ENCODE measurements at places on chromosomes 3 and 15. TPM values are rescaled to one million over a fixed set of nuclear protein-coding genes. Genes with fewer than 3 reads are reported as not detected.

GRCh38 chr15:33730815-33731214 lies 237.5 kb upstream of the CHRM5 start:
- DNase-seq = no peak

GRCh38 chr15:60975218-60975617 lies 253.9 kb downstream of the RORA start:
- DNase-seq = no peak

- DNase-seq = no peak
These were observed 31.9 kb downstream of the NBEAL2 start for GRCh38 chr3:47011371-47011770.

DNA sequence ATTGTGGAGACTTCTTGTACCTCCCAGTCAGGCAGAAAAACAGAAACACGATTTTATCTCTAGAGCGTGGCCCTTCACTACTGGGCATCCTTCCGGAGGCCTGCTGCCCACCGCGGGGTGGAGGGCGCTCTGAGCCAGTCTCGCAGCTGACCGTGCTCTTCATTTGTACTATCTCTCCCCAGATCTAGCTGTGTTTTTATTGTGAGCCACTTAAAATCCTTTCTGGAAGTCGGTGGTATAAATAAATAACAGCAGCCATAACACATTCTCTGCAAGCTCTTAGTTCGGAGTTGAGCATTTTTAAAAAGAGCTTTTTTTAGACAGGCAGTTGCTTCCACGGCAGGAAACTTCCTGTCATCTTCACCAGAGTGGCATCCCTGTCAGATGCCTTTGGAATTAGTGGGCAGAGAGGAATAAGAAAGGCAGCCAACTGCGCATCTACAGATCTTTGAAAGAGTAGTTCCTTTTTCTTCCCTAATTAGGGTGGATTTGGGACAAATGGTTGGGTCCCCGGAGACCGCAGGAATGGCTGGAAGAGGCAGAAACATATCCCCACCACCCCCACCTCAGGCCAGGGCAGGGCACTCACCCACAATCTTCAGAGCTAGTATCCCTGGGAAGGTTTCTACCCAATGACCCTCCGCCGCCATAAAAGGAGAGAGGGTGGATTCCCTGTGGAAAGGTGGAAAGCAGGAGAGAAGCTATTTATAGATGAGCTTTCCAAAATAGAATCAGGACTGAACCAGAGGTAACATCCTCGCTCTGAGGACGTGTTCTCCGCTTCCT lies 91.1 kb downstream of the TOP2B start:
- DNase-seq = no peak

GRCh38 chr3:152232679-152233078 lies 36.0 kb upstream of the MBNL1 start:
- no peak for DNase-seq

DNA sequence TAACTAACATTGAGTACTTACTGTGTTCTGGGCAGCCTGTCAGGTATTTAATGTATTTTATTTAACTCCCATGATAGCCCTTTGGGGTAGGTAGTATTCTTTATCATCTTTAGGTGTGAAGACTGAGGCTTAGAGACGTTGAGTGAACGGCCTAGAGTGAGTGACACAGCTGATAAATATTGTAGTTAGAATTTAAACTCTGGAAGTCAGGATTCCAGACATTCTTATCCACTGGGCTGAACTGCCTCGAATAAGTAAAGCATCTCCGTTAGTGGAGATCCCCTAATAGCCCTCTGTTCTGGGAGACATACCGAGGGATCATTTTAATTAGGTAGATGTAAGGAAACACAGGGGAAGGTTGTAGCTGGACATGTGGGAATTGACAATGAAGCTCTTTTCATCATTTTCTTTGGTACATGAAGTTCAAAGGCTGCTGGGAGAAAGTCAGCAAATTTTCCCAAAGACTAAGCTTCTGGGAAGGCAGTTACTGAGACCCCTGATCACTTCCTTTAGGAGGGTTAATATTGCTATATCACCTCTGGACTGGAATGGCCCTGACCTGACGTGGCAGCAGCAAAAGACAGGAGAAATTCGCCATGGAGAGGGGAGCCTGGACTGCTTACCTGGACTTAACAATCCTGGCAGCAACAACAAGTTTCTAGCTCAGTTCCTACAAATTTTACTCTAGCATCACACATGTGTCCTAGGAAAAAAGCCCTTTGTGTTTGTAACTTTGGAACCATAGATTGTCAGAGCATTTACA lies 11.7 kb upstream of the PDCD6IP start:
- DNase-seq = no peak

DNA sequence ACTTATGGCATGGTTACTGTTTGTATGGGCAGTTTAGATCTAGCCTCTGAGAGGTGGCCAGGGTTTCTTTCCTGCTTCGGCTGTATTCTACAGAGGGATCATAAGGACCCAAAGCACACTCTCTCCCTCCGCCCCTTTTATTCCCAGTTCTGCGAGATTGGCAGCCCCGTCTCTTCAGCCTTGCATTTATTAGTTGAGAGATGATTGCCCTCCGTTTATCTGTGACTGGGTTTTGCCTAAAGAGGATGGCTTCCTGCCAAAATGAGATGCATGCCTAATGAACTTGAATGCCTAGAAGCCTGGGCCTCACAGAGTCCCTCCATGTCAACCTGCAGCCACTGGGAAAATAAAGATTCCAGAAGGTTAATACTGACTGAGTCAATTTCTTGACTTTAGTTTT lies 97.1 kb upstream of the CHL1 start:
- DNase-seq = no peak

DNA sequence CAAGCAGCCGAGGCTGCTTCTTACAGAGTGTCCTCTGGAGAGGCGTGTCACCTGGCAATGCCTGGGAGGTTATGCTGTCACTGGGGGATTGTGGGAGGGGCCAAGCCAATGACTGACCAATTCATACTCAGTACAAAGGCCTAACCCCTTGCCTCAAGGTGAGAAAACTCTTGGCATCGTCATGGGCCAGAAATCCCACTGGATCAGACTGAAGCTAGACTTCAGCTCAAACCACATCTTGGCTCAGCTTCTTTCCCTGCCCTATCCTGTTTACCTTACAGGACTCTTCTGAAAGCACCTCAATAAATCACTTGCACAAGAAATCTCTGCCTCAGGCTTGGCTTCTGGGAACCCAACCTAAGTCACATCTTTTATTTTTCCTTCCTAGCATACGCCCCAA lies 9.5 kb downstream of the ANAPC13 start:
- no peak for DNase-seq

DNA sequence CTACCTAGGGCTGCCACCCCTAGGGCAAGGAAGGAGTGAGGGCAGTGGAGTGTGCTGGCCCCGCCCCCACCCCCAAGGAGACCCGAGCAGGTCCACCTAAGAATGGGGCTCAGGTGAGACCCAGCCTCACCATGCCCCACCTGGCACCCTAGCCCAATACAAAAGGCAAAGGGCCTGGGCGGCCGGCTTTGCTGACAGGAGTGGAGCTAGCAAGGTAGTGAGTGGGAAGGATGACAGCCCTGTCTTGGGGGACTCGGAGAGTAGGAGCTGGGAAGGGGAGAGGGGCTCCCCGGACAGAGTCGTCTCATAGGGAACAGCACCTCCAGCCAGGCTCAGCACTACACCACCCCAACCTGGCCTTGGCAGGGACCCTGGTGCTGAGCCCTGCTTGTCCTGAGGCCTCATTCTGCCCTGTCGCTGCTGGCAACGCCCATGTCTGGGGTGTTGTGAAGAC lies 12.1 kb downstream of the C15orf39 start:
- peak; percentile 50 for DNase-seq

DNA sequence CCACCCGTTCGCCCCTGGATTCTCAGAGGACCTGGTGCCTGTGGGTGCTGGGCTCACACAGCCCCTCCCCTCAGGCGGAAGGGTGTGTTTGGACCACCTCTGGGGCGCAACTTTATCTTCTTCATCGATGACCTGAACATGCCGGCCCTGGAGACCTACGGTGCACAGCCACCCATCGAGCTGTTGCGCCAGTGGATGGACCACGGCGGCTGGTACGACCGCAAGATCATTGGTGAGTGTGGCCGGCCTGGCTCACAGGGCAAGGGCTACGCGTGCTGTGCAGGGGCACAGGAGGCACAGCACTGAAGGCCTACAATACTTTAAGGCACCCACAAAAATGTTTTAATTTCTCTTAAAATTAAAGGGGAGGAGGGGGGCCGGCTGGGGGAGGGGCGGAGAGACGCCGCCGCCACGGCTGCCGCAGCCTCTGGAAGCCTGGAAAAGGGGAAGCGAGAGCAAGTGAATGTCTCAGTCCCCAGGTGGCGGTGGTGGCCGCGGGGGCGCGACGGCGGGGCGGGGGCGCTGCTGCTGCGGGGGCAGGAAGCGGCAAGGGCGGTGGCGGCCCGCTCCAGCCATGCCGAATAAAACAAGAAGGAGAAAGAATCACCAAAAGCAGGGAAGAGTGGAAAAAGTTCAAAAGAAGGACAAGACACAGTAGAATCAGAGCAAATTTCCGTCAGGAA lies 56.8 kb downstream of the DNAH1 start:
- DNase-seq = peak; percentile 81

- no peak for DNase-seq
These were observed 298.0 kb upstream of the RBMS3 start for GRCh38 chr3:28982906-28983305.

DNA sequence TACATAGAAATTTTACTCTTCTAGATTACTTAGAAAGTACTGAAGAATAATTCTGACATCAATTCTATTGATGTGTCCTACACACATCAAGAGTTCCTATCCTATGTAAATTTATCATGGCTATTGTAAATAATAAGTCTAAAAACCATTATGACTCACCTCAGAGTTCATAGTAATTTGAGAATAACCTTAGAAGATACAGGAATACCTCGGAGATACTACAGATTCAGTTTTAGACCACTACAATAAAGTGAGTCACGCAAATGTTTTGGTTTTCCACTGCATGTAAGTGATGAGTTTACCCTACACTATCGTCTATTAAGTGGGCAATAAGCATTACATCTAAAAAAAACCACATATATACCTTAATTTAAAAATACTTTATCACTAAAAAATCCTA lies 74.8 kb downstream of the NR1I2 start:
- DNase-seq = no peak

GRCh38 chr15:73882761-73883419 lies 9.5 kb downstream of the TBC1D21 start:
- no peak for DNase-seq

DNA sequence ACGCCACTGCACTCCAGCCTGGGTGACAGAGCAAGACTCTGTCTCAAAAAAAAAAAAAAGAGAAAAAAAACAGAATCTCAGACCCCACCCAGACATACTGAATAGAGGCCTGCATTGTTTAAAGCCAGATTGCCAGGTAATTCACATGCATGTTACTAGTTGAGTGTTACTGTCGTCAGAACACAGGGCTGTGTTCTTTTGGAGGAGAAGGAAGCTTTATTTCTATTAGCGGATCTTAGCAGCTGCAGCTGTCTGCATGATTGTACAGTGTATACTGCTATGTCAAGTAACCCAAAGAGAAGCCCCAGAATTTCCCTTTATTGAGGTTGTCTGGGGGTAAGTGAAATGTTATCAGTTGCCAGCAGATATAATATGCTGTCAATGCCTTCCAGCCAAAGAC lies 496.6 kb upstream of the NAALADL2 start:
- no peak for DNase-seq

DNA sequence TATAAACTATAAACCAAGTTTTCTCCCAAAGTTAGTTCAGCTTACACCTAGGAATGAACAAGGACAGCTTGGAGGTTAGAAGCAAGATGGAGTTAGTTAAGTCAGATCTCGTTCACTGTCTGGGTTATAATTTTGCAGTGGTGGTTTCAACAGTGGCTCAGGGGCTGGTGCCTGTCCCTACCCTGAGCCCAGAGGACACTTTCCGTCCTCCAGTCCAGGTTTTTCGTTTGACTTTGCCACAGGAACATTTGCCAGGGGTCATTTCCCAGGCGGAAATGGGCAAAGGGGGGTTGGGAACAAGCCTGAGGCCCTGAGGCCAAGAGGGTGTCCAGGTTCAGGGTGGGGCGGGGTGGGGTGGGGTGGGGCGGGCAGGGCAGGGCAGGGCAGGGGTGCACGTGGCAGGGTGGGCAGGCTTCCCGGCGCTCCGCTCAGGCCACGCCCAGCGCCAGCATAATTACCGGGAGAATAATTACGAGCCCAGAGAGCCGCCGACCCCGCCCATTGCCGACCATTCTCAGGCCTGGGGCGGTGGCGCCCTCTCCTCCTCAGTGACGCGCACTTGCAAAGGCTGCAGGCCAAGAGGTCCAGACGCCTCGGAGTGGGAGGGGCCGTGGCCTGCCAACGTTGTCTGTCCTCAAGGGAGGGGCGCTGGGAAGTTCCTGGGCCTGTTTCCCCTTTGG lies 70.4 kb downstream of the KLF13 start:
- peak; percentile 93 for DNase-seq

- no peak for DNase-seq
These were observed 18.5 kb downstream of the RYK start for GRCh38 chr3:134232151-134232550.

GRCh38 chr3:113439606-113440005 lies 1.7 kb downstream of the CFAP44 start:
- no peak for DNase-seq

DNA sequence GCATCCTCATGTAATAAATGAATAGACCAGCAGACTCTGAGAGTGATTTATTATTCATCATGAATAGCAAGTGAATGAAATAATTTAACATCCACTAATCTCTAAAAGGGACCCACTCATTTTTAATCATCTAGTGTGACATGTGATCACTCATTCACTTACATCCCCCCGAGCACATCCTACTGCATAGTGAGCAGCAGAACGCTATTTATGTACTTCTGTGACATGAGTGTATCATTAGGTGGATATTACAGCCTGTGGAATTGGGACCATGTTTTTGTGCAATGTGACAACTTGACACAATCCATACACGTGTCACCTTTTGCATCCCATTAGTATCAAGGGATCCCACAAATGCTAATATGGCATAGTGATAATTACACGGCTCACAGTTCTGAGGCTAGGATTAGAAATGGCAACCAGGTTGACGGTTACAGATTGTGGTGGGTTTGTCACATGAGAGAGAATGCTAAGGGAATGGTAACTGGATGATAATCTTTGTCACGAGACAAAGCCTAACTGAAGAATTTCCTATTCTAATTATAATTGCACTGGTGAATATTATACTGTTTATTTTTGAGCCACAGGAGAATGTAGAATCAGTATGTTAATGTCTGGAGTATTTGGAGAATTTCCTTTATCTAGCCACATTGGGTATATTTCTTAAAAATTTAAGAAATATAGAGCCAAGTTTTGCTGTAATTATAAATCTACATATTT lies 595.2 kb upstream of the TBL1XR1 start:
- DNase-seq = no peak

- no peak for DNase-seq
These were observed 15.2 kb downstream of the SLTM start for GRCh38 chr15:58918239-58918638.

GRCh38 chr3:159249472-159250174 lies 447.8 kb downstream of the MFSD1 start:
- no peak for DNase-seq

- DNase-seq = no peak
These were observed 26.1 kb downstream of the SKIL start for GRCh38 chr3:170383567-170383966.

GRCh38 chr3:149655826-149656574 lies 1.8 kb downstream of the WWTR1 start:
- DNase-seq = no peak

GRCh38 chr3:66426135-66426534 lies 74.7 kb downstream of the LRIG1 start:
- no peak for DNase-seq

ATP13A5 gene
- not detected for total RNA-seq

MYO9A gene
- 26.0 TPM for total RNA-seq

P2RY13 gene
- not detected for total RNA-seq

PARP15 gene
- total RNA-seq = 0.21 TPM

TTLL13 gene
- not detected for total RNA-seq

TICRR gene
- total RNA-seq = 37.3 TPM

WNT7A gene
- not detected for total RNA-seq

MRPL47 gene
- total RNA-seq = 81.4 TPM

FRMD5 gene
- 12.6 TPM for total RNA-seq

TAGLN3 gene
- total RNA-seq = 7.2 TPM
